Cardiac septum (tissue), 1 donor: ENCODE measurements at places on chromosomes 4 and X.

DNA sequence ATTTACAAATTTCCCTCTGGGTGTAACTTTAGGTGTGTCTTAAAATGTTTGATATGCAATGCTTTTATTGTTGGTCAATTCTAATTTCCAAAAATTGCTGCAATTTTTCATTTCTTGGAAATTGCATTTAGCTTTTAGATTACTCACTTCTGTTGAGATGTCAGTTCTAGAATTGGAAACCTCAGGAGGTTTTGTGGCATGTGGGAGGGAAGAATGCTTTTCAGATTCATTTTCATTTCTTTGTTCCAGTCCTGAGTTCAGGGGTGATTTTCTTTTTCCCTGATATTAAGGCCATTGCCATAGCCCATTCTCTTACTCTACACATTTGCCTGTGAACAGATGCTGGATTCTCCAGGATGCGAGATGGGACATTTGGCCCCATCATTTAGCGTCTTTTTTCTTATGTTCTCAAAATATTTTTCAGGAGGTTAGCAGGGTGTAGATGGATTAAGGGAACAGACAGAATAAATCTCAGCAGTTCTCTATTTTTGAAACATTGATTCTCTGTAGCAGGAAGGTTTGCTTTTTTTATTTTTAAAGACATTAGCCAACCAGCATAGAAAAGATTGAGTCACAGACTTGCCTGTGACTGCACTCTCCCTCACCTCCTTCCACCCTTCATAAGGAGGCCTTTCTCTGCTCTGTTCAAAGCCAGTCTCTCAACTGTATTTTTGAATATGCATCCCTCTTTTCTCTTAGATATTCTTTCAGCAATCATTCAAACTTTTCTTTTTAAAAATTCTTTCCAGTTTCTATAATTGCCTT is 238.4 kb upstream of the ANXA3 start:
- no peak for DNase-seq

DNA sequence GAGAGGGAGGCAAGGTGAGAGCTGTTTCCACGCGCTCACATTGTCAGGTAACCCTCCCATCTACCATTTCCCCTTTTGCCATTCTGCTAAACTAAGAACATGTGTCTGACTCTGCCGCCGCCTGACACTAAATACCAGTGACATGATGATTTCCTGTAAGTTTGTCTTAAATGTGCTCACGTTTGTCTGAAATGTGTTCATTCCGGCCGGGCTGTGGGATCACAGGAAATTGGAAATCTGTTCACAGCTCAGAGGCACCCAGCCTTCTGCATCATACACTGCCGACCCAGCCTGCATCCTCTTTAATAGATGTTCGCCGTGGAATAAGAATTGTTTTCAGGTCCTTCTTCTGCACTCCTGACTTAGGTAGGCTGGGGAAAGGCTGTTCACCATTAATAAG is 336.2 kb upstream of the PPARGC1A start:
- DNase-seq, result no peak

- DNase-seq, result peak; percentile 35
Observed at GRCh38 chr4:8656711-8657380, 64.3 kb downstream of the CPZ start.

DNA sequence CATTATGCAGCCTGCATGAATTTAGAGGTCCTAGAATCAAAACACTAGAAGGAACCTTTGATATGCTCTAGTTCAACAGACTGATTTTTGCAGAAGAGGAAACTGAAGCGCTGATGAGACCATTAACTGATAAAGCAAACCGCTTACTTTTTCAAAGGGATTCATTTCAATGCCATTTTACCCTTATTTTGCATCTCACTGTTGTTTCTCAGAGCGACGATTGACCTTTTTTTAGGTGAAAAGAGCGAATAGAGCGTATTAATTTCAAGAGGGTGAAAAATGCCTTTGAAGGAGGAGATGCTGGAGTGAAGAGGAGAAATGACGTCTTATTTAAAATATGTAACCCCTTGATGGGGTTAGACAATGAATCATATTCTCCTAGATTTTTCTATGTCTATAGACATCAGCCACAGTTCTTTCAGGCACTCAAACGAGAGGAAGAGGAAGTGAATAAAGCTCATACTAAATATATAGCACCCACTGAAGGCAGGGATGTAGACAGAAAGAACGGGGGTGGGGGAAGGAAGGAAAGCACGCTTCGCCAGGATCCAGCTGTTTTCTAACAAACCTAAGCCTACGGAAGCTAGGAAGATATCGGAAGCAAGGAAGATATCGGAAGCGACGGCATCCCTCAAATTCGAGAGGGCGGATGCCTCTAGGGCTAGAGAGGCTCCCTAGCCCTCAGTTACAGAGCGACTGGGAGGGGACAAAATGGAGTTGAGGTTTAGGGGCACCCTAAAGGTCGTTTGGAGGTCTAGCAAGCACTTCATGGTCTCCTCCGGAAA is 848 bp downstream of the ACSL4 start:
- DNase-seq, result no peak

GRCh38 chr4:132344924-132345828 is 803.9 kb upstream of the PCDH10 start:
- no peak for DNase-seq

DNA sequence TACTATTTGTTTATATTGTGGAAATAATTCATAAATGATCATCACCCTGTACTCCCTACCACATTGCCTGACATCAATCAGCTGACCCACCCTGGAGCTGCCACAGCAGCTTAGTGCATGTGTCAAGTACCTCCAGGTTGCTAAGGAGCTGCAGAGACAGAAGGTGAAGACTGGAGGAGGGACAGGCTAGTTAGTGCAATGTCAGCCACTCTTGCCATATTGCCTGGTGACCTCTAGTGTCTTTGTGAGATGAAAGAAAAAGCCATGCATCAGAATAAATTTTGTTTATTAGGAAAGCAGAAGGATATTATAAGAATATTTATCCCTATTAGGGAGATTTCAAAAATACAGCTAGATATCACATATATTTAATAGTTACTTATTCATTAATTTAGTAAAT is 243.9 kb upstream of the FAT4 start:
- no peak for DNase-seq

- no peak for DNase-seq
Observed at GRCh38 chr4:28225689-28226353, 1365.2 kb downstream of the STIM2 start.

DNA sequence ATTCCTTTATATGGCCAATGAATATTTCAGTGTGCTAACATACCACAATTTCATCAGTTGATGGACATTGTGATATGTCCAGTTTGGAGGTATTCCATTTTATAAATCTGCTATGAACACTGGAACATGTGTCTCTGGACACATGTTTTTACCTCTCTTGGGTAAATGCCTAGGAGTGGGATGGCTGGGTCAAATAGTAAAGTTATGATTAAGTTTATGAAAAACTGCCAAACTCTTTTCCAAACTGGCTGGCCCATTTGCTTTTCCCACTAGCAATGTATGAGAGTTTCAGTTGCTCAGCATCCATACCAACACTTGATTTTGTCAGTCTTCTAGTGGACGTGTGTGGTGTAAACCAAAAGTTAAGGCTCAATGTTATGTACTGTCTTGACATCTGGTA is 40.5 kb downstream of the CEP44 start:
- DNase-seq, result no peak

DNA sequence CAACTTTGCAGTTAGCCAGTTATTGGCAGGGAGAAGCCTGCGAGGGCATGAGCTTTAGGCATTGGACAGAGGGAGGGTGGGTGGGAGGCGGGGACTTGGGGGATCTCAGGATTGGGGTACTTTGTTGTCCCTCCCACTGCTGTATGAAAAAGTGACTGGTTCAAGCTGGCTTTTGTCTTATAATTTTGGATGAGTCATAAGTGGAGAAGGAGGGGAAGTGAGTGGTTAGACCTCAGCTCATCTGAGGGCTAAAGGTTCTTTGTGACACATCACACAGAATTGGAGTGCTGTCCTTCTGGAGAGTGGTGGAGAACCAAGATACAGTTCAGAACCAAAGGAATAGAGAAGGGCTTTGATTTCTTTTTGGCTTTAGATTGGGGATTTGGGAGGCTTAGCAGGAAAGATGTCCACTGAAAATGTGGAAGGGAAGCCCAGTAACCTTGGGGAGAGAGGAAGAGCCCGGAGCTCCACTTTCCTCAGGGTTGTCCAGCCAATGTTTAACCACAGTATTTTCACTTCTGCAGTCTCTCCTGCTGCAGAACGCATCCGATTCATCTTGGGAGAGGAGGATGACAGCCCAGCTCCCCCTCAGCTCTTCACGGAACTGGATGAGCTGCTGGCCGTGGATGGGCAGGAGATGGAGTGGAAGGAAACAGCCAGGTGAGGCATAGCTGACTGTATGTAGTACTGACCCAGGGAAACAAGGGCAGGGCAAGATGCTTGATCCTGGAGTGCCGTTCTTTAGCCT is at the start of gene SLC4A4:
TSS of gene SLC4A4 (plus strand) at position 175 of the 748 bp plus-strand sequence.
- no peak for DNase-seq

DNA sequence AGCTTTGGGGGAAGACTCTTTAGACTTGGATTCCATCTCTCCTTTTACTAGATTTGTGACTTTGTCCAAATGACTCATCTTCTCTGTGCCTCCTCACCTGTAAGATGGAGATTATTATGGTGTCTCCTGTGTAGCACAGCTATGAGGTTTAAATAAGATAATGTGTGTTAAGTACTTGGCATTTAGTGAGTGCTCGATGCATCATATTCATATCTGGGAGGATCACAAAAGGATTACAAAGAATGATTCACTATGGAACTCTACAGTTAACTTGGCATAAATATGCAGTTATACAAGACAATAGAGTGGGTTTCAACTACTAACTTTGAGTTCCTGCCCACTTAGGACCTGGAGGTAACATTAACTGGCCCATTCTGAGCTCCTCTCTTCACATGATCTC is 2.3 kb downstream of the GBA3 start:
- DNase-seq, result no peak

GRCh38 chrX:9604908-9605306 is 140.0 kb downstream of the TBL1X start:
- no peak for DNase-seq

DNA sequence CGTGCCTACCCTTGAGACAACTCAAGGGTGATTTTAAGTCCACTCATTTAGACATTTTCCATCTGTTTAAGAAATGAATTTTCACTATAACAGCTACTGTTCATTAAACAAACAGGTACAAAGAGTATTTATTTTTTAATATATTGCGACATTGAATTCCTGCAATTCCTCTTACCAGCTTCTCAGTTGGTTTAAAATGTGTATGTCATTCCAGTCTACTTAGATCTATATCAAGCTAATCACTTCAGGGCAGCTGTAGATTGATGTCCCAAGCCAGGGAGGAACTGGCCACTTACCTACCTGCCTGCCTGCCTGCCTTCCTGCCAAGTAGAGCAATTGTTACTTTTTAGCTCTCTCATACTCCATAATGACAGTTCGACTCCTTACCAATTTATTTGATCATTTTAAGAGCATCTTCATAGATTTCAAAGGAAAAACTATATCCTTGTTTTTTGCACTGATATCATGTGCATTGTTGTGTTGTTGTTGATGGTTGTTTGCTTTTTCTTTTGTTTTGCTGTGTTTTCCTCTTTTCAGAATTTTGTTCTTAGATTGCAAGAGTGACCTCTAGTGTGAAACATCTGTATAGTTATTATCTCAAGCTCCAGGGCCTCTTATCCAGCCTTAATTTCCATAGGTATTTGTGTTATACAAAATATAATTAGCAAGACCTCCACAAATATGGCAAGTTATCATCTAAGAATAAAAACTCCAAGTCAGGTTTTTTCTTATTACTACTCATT is 120.9 kb upstream of the NRK start:
- no peak for DNase-seq

DNA sequence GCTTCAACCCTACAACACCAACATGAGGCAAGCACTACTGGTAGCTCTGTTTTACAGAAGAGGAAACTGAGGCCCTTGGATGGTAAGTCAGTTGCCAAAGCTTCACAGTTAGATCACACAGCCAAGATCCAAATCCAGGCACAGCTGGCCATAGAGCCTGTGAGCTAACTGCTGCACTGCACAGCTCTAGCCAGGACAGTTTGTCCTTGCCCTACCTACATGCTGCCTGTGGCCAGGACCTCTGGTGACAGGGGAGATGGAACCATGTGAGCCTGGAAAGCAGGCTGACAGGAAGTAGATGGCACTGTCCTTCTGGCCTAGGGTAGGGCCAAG is 257.8 kb downstream of the FBXW7 start:
- DNase-seq, result no peak

DNA sequence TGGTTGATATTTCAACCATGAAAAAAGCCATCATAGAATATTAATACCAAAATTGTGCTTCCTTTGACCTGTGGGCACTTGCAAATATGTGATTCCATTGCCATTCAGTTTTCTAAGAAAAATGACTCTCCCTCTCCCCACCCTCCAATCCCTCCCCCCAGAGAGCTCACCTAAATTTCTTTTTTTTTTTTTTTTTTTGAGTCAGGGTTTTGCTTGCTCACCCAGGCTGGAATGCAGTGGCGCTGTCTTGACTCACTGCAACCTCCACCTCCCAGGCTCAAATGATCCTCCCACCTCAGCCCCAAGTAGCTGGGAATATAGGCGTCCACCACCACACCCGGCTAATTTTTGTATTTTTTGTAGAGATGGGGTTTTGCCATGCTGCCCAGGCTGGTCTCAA is 47.0 kb downstream of the SNX25 start:
- DNase-seq, result no peak

GRCh38 chrX:103488332-103488731 is 31.0 kb downstream of the RAB40A start:
- DNase-seq, result no peak

DNA sequence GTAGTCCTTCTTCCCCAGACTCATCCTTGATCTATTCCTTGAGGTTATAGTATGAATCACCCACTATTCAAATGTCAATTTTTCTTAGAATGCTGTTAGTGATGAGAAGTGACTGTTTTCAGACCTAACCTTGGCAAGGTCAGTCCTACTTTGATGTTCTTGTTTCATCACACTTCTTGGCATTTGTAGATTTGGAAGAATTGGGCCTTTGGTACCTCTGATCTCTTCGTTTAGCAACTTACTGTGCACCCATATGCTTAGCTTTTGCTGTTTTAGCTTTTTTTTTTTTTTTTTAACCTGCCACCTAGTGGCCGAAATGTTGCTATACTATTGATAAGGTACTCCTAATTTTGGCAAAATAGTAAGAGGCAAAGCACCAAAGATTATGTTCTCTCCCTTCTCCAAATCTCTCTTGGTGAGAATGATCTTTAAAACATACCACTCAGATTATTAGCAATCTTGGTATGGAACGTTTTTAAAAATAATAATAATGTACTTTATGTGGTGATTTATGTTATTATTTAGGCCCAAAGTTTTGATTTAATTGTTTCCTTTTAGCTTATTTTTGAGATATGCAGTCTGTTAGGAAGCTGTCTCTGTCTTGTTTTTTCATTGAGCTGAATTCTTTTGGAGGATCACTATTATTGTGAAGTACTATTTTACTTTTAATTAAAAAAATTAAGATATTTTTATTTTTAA is 16.6 kb downstream of the DCK start:
- no peak for DNase-seq

GRCh38 chrX:97387004-97387403 is 503.3 kb downstream of the RPA4 start:
- DNase-seq, result no peak

- DNase-seq, result no peak
Observed at GRCh38 chrX:3638280-3638873, 75.1 kb downstream of the PRKX start.
